ENCODE measurements at places on chromosomes 5 and 9. TPM values are rescaled to one million over a fixed set of nuclear protein-coding genes. Genes with fewer than 3 reads are reported as not detected.

- no peaks in the 10 kb centered on the region for H3K4me1 ChIP-seq
- no peak overlapping the region for H3K27ac ChIP-seq
- no peak overlapping the region for H3K4me3 ChIP-seq
- no peak for DNase-seq
- H3K27me3 ChIP-seq, result no peaks in the 10 kb centered on the region
These were observed 338.7 kb upstream of the PDE4D start for GRCh38 chr5:60232036-60232795.

- H3K27me3 ChIP-seq, result no peaks in the 10 kb centered on the region
- H3K36me3 ChIP-seq, result no peaks in the 10 kb centered on the region
- H3K4me3 ChIP-seq, result no peak overlapping the region
- no peaks in the 10 kb centered on the region for H3K4me1 ChIP-seq
- peak; percentile 43 for DNase-seq
- no peak overlapping the region for H3K27ac ChIP-seq
These were observed 123.6 kb downstream of the INVS start for GRCh38 chr9:100222674-100223073.

DNA sequence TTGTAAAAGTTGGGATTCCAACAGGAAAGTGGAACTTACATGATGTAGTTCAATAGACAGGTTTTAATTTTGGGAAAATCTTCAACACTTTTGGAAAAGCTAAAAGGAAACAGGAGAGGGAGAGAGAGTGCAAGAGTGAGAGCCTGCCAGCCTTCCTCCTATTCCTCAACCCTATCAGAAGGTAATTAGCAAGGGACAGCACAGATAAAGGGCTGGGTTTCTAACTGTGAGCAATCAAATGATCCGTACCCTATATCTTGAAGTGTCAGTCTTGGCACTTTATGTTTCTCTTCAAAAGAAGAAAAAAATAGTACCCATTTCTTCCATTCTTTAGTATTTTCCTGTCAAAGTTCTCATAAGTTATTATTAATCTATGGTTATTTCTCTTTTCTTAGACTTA is 79.4 kb downstream of the FER start:
- no peak overlapping the region for H3K4me3 ChIP-seq
- DNase-seq, result no peak
- H3K27ac ChIP-seq, result no peak overlapping the region
- H3K36me3 ChIP-seq, result no peaks in the 10 kb centered on the region

Gene UBQLN1
- total RNA-seq, result 155 TPM
